ENCODE measurements at places on chromosomes 13 and 19. TPM values are rescaled to one million over a fixed set of nuclear protein-coding genes. Genes with fewer than 3 reads are reported as not detected.

DNA sequence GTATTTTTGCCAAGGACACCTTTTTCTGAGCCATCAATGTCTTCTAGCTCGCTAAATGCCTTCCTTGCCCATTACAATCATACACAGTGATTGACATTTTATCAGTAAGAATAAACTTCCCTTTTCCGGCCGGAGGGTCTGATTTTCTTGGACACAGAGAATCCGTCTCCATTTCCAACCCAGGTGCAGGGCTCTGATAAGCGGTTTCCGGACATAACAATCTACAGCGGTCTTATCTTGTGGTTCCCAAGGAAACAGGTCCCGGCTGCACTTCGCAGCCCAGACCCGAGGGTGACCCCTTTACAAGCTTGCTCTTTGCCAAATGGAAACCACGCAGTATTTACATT, 5.1 kb upstream of the ZNF77 start:
- DNase-seq, result no peak
- H3K4me3 ChIP-seq, result peak overlapping the region; percentile 52
- H3K36me3 ChIP-seq, result no peaks in the 10 kb centered on the region
- H3K27me3 ChIP-seq, result no peaks in the 10 kb centered on the region
- H3K4me1 ChIP-seq, result no peaks in the 10 kb centered on the region

- H3K27ac ChIP-seq, result no peak overlapping the region
- no peak for DNase-seq
- H3K36me3 ChIP-seq, result no peaks in the 10 kb centered on the region
- peaks cover 7% of the 10 kb centered on the region for H3K4me1 ChIP-seq
Observed at GRCh38 chr13:44934724-44935123, 54.5 kb downstream of the NUFIP1 start.

GRCh38 chr19:43526884-43527859, at the start of gene ETHE1:
Gene ETHE1 (minus strand): TSS chr19:43527201. CDS start chr19:43527177, 24 bp downstream.
- H3K4me3 ChIP-seq, result peak within 1 kb of the TSS; percentile 80
- DNase-seq, result peak; percentile 92

DNA sequence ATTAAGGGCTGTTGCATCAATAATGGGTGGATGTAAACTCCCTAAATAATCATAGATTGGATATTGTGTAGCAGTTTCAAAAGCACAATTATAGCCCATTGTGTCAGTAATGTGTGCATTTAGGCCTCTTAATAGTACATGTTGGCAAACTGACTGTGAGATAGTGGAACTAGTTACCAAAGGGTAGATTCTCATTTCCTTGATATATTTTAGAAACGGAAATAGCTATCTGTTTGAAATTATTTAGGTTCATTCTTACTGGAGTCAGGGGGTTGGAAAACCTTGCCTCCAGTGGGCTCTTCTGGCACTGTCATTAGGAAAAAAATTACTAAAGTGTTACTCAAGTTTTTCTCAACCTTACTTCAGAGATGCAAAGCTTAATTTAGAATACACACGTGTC, 1074.9 kb downstream of the PCDH17 start:
- no peak overlapping the region for H3K27ac ChIP-seq
- H3K36me3 ChIP-seq, result no peaks in the 10 kb centered on the region

DNA sequence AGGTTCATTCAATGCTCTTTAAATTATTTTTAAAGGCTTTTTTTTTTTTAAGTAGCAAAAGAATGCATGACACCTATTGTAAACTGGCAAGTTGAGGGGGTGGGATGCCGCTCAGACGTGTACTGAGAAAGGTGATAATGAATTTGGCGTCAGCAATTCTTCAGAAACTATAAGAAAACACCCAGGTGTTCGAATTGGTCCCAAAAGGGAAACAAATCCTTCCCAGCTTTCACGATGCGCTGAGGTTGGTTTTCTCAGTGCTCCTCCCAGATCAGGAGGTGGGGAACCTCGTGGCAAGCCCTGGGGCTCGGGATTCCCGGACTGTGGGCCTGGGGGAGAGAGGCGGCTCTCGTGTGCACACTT, 543 bp upstream of the FAM124A start:
- H3K4me3 ChIP-seq, result peak overlapping the region; percentile 80
- no peaks in the 10 kb centered on the region for H3K36me3 ChIP-seq
- DNase-seq, result no peak
- H3K4me1 ChIP-seq, result no peaks in the 10 kb centered on the region

GRCh38 chr13:44843403-44843802, 145.9 kb downstream of the NUFIP1 start:
- no peak for DNase-seq
- H3K4me1 ChIP-seq, result no peaks in the 10 kb centered on the region
- no peaks in the 10 kb centered on the region for H3K27me3 ChIP-seq
- no peak overlapping the region for H3K27ac ChIP-seq
- no peaks in the 10 kb centered on the region for H3K36me3 ChIP-seq

ZNF528 gene
- total RNA-seq, result 32.1 TPM

CCDC169 gene
- total RNA-seq, result 1.5 TPM

SIGLEC9 gene
- 11.5 TPM for total RNA-seq

MEF2B gene
- total RNA-seq, result 1.6 TPM

NLRP5 gene
- total RNA-seq, result not detected

MISP3 gene
- total RNA-seq, result 2.2 TPM
